Tongue (tissue), 3 donors: ENCODE measurements at places on chromosomes 3 and 15. TPM values are rescaled to one million over a fixed set of nuclear protein-coding genes. Genes with fewer than 3 reads are reported as not detected.

Gene LDHAL6B
- not detected for total RNA-seq

Gene HGD
- 2.5 TPM for total RNA-seq

Gene GPR156
- total RNA-seq = 1.1 TPM

Gene KBTBD13
- 2.6 TPM for total RNA-seq

Gene PDIA5
- total RNA-seq = 18.5 TPM

Gene GOLGA6L6
- not detected for total RNA-seq

Gene PGBD4
- 1.3 TPM for total RNA-seq

Gene SPRED1
- total RNA-seq = 64.1 TPM

GRCh38 chr3:74021449-74021848, 396.7 kb upstream of the PDZRN3 start:
- no peak for DNase-seq

GRCh38 chr3:184320104-184320445, 5.7 kb downstream of the EIF4G1 start:
- DNase-seq = peak; percentile 86

DNA sequence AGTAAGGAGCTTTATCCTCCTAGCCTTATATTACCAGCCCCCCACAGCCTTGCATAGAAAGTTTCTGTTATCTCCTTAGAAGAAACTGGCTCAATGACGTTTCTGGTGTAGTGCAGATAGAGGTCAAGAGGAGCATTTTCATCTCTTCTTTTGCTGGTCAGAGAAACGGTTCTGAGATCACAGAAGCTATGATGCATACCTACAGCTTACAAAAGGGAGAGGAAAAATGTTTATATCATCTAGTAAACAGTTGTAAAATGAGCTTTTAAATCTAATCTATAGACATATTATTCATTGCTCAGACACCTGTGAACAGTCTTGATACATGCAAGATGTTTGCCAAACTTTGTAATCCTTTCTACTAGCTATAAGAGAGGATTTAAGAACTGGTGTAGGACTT, 68.0 kb downstream of the GMPS start:
- DNase-seq = no peak

- DNase-seq = no peak
Observed at GRCh38 chr3:49535971-49536874, 18.1 kb upstream of the BSN start.

DNA sequence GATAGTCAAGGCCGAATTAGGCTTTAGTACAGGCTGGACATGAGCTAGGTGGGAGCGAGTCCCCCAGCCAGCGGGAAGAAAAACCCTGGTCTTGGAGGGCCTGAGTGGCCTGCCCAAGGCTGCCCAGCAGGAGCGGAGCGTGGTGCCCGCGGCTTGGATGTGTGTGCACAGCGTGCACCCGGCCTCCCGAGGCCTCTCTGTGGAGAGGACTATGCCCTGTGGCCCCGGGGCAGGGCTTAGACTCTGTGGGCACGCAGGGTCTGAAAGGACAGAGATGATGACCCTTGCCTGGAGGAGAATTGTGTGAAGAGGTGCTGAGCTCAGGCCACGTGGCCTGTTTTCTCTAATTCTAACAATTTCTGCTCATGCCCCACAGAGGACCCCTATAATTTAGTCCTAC, 124.6 kb upstream of the IQSEC1 start:
- DNase-seq = no peak

- no peak for DNase-seq
Observed at GRCh38 chr15:52278636-52279367, 16.8 kb downstream of the MYO5C start.

DNA sequence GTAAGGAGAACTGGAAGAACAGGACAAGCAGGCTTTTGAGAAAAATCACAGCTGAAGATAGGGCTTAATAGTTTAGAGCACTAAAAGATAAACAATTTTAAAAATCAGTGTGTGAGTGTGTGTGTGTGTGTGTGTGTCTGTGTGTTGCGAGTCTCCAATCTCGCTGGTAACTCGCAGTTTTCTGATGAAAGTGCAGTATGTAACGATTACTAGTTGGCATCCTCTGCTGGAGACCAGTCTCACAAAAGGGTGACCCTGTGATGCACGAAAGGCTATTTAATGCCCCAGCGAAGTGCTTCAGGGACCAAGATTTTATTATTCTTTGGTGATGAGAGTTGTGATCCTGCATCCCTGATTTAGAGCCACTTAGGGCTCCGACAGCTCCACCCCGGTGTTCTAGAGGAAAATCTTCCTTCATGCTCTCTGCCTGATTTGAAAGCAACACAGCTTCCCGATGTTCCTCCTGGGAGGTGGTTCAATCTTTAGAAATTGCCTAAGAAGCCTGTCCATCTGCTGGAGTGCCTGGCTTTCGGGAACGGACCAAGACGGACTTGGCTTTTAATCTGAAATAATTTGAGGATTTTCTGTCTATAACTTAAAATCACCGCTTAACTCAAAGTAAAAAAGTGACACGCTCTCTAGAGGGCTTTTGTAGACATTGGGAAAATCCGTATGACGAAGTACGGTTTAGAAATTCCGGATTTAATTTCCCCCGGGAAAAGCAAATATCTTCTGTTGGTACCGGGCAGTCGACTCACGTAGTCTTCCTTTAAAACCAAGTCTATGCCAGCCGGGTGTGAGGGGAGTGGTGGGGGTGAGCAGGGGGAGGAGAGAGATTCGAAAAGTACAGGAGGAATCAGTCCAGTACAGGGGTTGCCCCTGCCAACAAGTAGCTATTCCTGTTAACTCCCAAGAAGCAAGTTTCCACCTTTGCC, 1.1 kb upstream of the ALCAM start:
- DNase-seq = peak; percentile 60

GRCh38 chr15:79990997-79991334, 20.0 kb upstream of the BCL2A1 start:
- DNase-seq = peak; percentile 46

GRCh38 chr3:138082085-138082991, 33.1 kb downstream of the DZIP1L start:
- no peak for DNase-seq

GRCh38 chr3:172476347-172476746, 28.1 kb upstream of the GHSR start:
- no peak for DNase-seq

DNA sequence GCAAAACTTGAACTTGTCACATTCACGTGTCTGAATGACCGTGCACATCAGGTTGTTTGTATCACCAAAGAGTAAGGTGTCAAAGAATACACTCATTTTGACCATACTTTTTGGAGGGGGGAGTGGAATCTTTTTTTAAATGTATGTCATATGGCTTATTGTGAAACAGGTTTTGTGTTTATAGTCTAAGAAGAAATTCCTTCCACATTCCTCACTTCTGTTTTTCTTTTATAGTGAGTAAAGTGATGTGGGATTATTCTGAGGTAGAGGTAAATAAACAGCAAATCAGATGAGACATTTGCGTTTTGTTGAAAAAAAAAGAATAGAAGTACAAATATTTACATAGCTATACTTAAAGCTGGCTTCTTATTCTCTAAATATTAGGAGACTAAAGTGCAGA, 33.0 kb downstream of the SRP14 start:
- no peak for DNase-seq

DNA sequence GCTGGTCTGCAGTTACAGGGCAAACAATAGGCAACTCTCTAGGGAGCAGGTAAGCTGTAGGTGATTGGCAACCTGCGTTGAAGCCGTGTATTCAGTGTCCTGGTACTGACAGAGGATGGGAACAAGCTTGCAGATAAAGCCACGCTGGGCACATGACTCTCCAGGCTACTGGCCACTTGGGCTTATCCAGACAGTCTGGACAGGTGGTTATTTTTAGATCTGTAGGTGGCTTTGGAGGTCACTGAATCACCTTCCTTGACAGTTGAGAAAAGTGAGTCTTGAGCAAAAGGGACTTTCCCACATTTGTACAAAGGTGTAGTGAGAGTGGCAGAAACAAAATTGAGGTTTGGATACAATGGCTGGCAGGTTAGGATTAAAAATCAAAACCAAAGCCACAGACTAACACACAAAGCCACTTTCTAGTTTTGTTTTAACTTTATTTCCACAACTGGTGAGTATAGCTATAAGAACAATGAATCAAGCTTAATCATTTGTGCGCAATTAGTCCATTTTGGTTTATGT, 22.3 kb upstream of the IL1RAP start:
- DNase-seq = no peak

DNA sequence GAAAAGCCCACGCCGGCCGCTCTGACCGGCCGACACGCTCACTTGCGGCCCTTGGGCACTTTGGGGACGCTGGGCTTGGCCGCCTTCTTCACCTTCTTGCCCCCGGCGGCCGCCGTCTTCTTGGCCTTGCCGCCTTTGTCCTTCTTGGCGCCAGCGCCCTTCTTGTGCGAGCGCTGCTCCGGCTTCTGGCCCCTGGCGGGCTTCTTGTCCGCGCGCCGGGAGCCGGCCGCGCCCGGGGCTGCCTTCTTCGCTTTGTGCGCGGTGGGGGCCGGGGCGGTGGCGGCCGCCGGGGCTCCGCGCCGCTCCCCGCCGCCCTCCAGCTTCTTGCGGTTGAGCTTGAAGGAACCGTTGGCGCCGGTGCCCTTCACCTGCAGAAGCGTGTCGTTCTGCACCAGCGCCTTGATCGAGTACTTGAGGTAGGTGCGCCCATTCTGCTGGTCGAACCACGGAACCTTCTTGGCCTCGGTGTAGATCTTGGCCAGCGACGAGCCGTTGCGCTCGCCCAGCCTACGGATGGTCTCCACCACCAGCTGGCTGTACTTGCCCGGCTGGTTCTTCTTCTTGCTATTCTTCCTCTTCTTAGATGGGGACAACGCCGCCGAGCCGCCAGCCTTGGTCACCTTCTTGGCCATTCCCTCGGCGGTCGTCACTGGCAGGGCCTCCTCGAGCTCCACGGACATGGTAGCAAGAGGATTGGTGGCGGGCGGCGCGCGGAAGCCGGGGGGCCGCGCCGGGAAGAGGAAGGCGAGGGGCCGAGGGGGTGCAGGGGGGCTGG, 36.7 kb downstream of the HMCES start:
- DNase-seq = no peak

- DNase-seq = no peak
Observed at GRCh38 chr3:178569826-178570225, 33.6 kb downstream of the KCNMB2 start.

DNA sequence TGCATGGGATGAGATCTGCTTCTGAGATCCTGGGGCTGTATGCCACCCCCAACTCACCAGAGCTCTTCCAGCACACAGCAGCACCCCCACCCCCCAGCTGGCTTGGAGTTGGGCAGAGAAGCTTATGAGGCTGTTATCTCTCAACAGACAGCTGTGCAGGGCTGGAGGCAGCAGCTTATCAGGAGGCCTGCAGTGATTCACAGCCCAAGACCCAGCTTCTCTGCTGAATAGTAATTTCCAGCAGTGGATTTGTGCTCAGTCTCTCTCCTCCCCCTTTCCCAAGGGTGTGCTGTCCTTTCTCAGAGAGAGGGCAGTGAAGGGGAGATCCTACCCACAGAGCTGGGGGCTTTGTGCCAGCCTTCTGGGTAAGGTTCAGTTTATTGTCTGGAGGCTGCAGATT, 2.1 kb downstream of the RPP25 start:
- DNase-seq = no peak

GRCh38 chr3:71585131-71585530, 1.6 kb upstream of the FOXP1 start:
- DNase-seq = no peak

- DNase-seq = no peak
Observed at GRCh38 chr3:167835953-167836352, 100.4 kb downstream of the SERPINI1 start.

- DNase-seq = peak; percentile 60
Observed at GRCh38 chr15:91116113-91117067, 16.3 kb downstream of the SV2B start.

DNA sequence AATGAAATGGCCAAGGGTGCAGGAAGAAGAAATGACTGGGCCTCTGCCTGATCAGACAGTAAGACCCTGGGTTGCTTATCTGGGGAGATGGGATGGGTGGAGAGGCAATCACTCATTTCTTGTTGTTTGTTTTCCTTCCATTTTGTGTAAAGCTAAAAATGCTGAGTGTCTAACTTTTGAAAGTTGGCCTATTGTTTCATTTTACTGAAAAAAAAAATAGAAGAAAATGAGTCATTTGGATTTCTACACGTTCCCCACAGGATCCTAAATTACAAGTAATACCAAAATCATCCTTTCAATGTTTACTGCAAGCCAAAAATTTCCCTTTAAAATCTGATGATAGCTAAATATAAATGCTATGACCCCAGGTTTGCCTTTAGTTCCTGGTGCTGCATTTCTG, 30.6 kb downstream of the PTX3 start:
- no peak for DNase-seq

DNA sequence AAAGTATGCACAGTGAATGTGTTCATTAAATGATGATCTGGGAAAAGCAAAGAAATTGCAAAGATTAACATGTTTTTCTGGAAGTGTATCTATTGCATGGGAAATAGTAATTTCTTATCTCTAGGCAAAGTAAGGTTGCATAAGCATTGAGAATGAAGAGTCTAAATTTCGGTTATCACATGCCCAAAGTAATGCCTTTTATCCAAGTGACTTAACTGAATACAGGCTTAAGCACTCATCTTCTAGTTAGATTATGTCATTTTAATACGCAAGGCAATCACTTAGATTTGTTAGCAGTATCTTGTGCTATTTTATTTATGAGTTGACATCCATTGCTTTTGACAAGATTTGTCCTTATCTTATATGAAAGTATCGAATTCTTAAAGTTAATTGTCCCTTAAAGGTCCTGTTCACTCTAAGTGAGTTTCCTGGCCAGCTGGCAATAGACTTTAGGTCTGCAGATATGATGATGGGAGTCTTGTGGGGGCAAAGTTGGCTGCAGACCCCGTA, 100.5 kb downstream of the NAALADL2 start:
- no peak for DNase-seq

DNA sequence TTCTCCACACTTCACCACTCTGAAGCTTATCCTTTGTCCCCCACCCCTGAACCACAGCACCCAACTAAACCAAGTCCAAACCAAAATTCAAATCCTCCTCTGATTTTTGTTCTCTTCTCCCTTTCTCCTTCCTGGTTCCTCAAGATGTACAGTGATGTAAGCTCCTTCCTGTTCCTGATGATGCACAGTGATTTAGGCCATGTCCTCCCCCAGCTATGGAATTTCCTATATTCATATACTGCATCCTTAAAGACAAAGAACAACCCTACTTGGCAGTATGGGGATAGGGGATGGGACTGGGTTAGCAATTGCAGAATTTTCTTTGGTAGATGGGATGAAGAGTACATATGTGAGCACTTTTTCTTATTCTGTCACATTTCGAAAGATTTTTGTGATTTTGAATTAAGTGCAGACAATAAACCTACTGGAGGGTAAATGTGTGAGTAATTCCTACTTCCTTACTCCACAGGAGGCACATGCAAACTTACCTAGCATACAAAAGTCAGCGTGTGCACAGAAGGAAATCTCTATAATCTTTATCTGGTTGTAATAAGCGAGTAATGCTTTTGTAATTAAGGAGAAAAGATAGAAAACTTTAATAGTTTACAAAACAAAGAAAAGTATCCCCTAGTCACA, 125.0 kb downstream of the ANO10 start:
- DNase-seq = no peak

- peak; percentile 47 for DNase-seq
Observed at GRCh38 chr3:20056725-20057611, 16.7 kb downstream of the KAT2B start.

- DNase-seq = peak; percentile 37
Observed at GRCh38 chr3:139353920-139354556, 10.2 kb downstream of the MRPS22 start.

- DNase-seq = no peak
Observed at GRCh38 chr15:51335087-51335486, 3.3 kb downstream of the CYP19A1 start.

- no peak for DNase-seq
Observed at GRCh38 chr3:169246158-169246557, 417.4 kb downstream of the MECOM start.

- DNase-seq = no peak
Observed at GRCh38 chr3:161852744-161853143, 356.1 kb downstream of the OTOL1 start.
